Fibroblast of skin of right biceps (primary cell): ENCODE measurements at places on chromosomes 5 and 9.
A peak's percentile ranks its signal among the peaks of the same experiment; 100 is the strongest.

DNA sequence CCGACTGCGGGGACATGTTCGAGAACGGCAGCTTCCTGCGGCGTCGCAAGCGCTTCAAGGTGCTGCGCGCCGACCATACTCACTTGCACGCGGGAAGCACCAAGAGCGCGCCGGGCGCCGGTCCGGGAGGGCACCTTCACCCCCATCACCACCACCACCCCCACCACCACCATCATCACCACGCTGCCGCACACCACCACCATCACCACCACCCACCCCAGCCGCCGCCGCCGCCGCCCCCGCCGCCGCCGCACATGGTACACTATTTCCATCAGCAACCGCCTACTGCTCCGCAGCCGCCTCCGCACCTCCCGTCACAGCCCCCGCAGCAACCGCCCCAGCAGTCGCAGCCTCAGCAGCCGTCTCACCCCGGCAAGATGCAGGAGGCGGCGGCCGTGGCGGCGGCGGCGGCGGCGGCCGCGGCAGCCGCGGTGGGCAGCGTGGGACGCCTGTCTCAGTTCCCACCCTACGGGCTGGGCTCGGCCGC is 514 bp downstream of the FOXB2 start:
- no peak for DNase-seq

GRCh38 chr5:175479125-175479881 is 943 bp downstream of the SFXN1 start:
- no peak for DNase-seq

GRCh38 chr5:107247427-107247826 is 423.3 kb downstream of the EFNA5 start:
- peak; percentile 34 for DNase-seq

- no peak for DNase-seq
Observed at GRCh38 chr9:133823189-133824105, 85.3 kb upstream of the SARDH start.

DNA sequence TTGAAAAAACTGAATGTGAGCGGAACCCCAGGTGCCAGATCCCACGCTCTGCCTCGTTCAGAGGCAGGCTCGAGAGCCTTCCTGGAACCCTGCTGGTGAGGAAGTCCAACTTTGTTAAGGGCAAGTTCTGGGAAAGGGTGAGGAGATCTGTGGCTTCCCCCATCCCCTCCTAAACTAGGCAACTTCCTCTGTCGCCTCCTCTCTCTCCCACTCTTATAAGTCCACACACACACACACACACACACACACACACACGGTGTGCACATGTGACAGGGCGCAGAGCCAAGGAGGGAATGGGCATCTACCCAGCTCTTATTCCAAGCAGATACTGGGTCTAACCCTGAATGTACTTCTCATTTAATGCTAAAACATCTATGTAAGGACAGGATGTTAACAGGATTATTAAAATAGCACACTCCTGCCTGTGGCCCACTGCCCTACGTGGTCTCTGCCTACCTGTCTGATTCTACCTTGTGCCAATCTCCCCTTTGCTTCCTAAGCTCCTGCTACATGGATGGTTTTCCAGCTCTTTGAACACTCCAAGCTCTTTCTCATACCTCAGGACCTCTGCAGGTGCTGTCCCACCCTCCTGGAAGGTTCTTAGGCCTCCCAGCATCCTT is 72.4 kb upstream of the FBXW11 start:
- DNase-seq = peak; percentile 38

- DNase-seq = no peak
Observed at GRCh38 chr5:115840873-115841272, 492 bp downstream of the ATG12 start.

GRCh38 chr9:27495480-27496134 is 28.5 kb upstream of the IFNK start:
- no peak for DNase-seq

DNA sequence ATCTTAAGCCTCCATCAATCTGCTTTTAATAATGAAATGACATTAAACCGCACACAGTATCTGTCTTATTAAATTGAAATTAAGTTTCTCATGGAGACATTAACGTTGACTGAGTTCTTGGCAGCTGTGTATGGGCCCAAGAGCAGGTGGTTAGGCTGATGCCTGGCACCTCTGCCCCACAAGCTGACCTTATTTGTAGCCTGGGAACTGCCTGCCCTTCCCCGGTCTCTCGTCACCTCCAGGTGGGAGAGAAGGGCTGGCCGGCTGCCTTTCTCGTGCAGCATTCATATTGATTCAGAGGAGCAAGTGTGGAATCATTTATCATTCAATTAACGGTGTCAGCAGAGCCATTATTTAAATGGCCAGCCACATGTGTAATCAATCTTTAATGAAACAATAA is 53.0 kb upstream of the FCN1 start:
- DNase-seq = no peak

DNA sequence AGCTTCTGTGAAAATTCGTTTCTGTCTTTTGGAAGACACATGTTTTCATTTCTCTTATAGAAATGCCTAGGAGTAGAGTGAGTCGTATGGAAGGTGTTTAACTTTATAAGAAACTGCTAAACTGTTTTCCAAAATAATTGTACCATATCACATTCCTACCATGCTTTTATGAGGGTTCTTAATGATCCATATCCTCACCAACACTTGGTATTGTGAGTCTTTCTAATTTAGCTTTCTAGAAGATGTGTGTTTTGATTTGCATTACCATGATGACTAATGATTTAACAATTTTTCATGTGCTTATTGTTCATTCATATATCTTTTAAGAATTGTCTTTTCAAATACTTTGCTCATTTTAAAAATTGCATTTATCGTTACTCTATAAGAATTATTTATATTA is 223.6 kb downstream of the COMMD10 start:
- DNase-seq = peak; percentile 7

GRCh38 chr5:29169886-29170285 is 2023.6 kb upstream of the CDH6 start:
- no peak for DNase-seq

DNA sequence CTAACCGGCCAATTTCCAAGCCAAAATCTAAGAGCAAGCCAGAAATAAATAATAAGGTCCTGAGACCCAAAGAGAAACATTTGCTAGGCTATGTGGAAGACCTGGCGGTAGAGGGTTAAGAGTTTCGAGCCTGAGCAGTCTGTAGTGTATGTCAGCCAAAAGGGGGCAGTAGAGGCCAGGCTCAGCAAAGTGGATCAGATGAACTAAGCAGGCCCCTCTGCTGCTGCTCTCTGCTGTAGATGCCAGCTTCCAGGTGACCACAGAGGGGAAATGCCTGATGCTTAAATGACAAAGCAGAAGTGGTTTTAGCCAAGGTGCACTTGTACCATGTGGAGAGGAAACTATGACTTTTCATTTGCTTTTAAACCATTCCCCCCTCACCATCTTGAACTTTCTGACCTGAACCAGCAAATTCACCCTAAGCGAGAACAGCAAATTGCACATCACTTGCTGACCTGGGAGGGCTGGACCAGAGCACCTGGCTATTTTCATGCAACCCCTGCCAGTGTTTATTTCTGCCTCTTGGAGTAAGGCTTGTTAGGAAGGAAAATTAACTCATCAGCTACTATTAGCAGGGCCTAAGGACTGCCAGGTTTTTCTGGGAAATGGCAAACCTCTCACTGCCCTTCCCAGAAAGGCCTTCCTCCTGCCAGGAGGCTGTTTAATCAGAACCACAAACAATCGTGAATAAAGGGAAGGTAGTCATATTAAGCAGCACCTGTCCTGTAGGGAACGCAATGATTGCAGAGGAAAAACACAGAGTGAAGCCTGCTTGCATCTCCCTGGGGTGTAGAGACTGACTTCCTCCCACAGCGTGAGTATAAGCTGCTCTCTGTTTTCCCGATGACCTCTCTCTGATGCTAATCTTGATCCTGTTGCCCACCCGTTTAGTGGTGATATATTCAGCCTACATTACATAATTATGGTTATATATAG is 818.2 kb downstream of the TLR4 start:
- DNase-seq = peak; percentile 44

DNA sequence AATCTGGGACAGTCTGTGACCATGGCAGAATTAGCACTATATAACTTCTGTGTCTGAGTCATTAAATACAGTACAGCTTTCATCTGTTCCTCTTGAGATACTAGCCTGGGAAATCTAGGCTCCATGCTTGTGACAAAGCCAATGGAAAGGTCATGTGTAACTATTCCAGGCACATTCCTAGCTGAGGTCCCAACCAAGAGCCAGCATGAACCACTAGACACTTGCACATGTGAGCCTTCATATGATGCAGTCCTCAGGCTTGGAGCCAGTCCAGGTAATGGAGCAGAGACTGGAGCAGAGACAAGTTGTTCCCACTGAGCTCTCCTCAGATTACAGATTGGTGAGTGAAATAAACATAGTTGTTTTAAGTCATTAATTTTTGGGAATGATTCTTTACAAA is 412.4 kb upstream of the ZNF462 start:
- DNase-seq = peak; percentile 11

DNA sequence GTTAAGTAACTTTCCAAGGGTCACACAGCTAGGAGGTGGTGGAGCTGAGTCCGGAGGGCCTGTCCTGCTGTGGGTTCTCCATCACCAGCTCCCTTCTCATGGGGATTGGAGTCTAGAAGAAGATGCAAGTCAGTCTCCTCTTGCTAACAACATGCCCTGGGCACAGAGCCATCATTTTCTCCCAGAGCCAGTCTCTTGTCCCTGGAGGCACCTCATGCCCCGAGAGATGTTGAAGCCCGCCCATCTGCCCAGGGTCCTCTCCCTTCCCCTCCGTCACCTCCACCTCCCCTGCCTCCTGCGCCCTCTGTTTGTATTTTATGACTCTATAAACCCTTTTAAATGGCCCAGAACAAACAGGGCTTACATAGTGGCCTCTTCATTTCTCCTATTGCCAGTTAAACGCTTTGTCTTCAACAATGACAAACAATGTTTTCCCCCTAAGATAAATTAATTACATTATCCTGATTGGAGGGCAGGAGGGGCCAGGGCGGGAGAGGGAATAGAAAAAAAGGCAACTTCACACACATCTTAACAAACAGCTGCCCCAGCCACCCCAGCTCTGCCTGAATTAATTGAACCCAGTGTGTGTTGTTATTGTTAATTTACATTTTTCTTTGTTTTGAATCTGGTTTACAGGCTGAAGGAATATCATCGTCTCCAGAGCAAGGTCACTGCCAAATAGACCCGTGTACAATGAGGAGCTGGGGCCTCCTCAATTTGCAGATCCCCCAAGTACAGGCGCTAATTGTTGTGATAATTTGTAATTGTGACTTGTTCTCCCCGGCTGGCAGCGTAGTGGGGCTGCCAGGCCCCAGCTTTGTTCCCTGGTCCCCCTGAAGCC is 55.8 kb downstream of the ASS1 start:
- no peak for DNase-seq

GRCh38 chr5:136620016-136620419 is 254.7 kb upstream of the TRPC7 start:
- DNase-seq = peak; percentile 26

- DNase-seq = no peak
Observed at GRCh38 chr5:135824541-135825041, 9.9 kb upstream of the SLC25A48 start.

DNA sequence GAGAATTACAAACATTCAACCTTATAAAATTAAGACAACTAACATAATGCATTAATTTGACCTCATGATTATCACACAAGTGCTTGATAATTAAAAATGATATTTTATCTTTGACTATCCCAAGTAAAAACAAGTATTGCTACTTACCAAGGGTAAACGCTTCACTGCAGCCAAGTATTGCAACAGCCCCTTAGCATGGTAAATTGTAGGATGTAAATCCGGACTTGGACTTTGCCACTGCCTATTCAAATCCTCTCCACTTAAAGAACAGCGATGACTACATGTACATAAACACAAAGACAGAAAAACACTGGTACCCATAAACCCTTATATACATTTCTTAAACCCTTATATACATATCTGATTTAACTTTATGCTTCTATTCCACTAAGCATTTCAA is 155.1 kb downstream of the AGTPBP1 start:
- DNase-seq = no peak

- no peak for DNase-seq
Observed at GRCh38 chr9:108205276-108205675, 650.5 kb downstream of the ACTL7B start.

GRCh38 chr5:111310711-111311620 is 86.8 kb downstream of the CAMK4 start:
- no peak for DNase-seq

DNA sequence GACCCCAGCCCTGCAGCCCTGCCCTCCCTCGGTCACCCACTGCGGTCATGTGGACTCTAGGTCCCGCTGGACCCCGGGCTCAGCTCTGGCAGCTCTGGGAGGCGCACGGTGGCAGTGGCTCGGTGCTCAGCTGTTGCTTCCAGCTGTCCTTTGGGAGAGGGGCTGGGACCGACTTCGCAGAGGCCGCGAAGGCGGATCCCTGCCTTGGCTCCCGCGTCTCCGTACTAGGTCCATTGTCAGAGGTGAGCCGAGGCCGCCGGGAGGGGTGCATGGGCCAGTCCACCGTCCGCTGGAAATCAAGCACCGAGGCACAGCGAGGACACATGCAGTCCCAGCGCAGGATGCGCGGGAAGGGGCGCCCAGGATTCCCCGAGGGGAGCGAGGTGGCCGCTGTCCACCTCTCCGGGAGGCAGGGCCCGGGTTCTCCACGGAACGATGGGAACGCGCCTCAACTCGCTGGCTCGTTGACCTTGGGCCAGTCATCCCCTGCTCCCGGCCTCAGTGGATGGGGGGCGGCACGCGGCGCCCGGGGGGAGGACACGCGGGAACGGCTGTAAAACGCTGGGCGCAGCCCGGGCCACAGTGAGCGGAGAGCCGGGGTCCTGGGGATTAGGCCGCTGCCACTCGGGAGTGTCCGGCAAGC is 732 bp downstream of the GBGT1 start:
- no peak for DNase-seq

DNA sequence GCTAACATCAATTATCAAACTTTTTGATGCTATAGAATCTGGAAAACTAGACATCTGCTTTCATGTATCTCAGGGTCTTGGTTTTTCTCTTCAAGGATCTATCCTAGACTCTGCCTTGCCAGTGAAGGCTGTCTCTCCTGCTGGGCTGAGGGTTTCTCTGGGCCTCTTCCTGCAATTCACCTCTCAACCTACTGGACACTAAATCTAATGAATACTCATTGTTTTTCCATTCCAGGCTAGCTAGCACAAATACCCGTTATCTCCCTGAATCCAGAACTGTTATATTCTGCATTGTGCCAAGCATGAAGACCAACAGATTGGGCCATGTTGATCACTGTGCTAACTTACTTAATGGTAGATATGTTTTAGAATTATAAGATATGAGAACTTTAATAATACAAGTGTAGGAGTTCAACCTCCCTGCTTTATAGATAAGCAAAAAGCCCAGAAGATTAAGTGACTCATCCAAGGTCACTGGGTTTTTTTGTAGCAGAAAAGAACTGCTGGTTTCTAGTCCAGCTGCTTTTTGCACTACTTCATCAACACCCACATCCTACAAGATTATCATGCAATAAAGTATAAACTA is 56.5 kb upstream of the RNF38 start:
- DNase-seq = no peak
